ENCODE measurements at places on chromosomes 2 and 18.

- DNase-seq: no peak
Observed at GRCh38 chr18:3255611-3256165, 6.2 kb upstream of the MYL12B start.

DNA sequence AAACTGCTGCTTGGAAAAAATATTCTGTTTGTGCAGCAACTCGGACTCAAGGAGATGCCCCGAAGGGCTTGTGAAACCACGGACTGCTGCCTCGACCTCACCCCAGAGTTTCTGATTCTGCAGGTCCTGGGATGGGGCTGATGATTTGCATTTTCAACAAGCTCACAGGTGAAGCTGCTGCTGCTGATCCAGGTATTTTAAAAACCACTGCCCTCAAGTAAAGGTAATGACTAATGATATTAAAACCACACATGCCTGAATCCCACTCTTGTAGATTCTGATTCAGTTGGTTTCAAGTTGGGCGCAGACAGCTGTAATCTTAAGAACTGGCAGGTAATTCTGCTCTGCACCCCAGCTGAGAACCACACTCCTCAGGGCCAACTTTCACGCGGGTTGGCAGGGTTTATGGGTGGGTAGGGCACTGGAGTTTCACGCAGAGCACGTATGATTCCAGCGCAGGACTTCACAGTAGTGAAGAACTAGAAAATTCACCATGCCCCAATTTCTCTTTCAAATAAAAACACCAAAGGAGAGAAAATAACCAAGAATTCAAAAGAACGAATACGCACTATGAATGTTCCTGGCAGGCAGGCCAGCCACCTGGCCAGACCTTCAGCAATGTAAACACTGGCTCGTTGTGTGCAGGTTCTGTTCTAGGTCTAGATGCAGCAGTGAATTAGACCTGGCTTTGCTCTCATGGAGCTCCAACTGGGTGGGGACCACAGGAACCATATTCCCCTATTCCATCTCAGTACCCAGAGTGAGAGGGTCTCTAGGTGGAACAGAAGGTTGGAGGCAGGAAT, 74.6 kb upstream of the ZFP36L2 start:
- no peak for DNase-seq

- peak; percentile 79 for DNase-seq
Observed at GRCh38 chr2:112259509-112260294, 4.9 kb upstream of the ZC3H8 start.

- DNase-seq: peak; percentile 32
Observed at GRCh38 chr18:58639751-58640427, 11.0 kb upstream of the ALPK2 start.

- DNase-seq: peak; percentile 46
Observed at GRCh38 chr18:76412818-76413565, 82.0 kb downstream of the ZNF516 start.

DNA sequence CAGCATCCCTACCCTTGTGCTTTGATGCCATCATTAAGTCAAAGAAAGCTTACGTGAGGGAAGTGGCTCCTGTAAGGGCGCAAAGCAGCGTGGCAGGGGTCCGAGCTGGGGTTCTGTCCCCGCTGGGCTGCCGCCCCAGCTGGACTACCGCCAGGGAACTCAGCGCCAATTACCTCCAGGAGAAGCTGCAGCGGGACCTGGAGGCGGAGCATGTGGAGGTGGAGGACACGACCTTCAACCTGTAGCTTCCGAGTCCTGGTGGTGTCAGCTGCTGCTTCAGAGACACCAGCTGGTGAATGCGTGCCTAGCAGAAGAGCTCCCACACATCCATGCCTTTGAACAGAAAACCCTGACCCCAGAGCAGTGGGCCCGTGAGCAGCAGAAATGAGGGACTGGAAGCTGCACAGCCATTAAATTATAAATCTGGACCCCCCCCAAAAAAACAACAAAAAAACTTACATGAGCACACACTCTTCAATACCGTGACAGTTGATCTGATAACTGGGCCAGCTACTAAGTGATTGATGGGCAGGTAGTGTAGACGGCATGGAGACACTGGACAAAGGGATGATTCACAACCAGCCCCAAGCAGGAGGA, 20.1 kb upstream of the YES1 start:
- no peak for DNase-seq

DNA sequence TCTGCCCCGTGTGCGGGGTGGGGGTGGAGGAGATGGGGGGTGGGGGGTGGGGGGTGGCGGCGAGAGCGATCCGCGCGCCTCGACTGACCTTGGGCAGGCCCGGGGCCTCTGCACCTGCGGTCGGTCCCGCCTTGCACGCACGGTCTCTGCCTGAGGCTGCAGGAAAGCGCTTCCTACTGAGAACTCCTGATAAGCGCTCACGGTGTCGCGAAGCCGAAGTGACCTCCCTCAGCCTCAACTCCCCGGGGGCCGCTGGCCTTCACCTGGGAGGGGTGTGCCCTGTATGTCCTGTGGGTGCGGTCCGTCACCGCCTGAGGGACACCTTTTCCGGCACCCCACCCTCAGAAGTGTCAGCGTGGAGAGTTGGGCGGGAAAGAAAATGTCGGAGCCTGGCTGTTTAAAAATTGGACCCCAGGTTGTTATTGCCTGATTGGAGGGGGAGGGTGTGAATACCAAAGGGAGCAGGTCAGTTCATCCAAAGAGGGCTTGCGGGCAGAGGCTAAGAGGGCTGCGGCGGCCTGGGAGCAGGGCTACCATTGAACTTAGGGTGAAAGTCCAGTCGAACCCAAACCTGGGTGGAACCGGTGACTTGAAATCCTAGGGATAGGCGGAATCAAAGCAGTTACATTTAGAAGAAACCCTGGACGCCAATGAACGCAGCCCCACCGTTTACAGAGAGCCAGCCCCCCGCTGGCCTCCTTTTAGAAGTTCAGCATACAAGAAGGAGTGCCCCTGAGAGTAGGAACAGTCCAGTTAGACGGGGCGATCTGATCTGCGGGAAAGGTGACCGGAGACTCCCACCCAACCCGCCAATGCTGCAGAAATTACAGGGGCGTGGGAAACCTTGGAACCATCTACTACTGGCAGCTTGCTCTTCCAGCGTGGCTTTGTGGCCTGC, 1.2 kb downstream of the MAL start:
- DNase-seq: no peak

DNA sequence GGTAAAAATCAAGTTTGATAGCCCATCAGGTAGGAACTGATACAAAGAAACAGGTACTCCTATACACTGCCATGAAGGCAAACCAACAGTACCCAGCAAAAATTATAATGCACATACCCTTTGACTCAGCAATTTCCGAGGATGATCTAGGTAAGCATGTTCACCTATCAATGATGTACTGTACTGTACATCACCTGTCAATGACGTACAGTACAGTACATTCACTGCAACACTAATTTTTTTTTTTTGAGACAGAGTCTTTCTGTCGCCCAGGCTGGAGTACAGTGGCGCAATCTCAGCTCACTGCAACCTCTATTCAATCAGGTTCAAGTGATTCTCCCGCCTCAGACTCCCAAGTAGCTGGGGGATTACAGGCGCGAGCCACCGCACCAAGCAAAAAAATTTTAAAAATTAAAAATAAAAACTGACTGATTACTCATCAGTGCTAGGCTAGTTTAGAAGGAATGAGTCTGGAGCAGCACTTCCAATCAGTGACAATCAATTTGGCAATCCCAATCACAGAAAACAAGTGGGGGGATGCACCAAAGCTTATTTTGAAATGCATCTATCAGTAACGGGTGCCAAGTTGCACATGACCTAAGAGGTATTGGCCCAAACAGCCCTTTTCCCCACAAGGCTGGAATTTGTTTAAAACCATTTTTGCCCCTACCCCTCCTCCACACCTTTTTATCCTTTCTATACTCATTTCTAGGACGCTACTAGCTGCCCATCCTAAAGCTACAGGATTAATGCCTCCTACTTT, 8.2 kb downstream of the SRSF7 start:
- DNase-seq: no peak

DNA sequence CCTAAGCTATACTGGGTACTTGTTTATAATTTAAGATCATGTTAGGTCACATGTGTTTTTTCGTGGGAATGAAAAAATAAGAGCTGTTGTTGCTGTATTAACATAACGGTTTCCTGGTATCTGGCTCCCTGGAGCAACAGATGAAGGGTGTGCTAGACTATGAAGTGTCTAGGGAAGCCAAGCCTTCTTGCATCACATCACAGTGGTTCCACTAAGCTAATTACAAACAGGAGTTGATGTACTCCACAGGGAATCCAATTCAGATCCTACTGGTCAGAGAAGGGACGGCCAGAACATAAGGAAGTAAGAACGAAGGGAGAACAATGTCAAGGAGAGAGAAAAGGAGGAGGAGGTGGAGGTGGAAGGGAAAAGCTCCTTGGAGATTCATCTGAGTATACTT, 193.0 kb upstream of the CYP26B1 start:
- no peak for DNase-seq

DNA sequence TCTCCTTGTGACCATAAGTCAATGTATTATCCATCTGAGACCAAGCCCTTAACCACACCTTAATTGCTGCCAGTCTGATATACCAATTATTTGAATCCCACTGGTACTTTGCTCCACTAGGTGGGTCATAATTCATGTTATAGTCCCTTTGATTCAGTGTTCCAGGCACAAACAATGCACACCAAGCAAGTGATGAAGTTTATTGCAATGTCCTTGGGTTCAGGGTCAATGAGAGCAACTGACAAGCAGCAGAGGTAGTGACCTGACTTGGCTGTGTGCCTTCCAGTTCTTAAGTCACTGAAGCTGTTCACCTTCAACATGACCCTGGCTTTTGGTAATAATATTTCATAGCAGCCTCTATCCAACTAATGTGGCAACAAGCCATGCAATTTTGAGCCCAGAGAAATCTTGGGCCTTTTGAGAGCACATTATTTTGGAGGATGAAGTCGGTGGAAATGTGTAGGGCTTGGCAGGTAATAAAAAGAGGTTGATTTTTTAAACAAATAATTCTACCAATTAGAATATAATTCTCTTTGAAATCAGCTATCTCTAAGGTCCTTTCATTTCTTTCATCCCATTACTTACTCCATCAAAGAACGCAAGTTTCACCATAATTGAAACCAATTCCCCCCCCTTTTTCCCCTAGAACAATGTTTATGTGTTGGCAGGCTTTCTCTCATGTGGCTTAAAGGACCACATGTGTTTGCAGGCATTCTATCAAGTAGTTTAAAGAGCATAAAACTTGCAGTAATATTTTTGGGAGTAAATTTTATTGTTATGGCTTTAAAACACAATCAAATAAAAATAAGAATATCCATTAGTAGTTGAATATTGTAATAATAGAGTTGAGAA, 3.1 kb upstream of the CPO start:
- DNase-seq: no peak

- DNase-seq: no peak
Observed at GRCh38 chr2:187718092-187718491, 163.9 kb upstream of the TFPI start.

- no peak for DNase-seq
Observed at GRCh38 chr2:205034034-205034433, 488.8 kb downstream of the PARD3B start.

DNA sequence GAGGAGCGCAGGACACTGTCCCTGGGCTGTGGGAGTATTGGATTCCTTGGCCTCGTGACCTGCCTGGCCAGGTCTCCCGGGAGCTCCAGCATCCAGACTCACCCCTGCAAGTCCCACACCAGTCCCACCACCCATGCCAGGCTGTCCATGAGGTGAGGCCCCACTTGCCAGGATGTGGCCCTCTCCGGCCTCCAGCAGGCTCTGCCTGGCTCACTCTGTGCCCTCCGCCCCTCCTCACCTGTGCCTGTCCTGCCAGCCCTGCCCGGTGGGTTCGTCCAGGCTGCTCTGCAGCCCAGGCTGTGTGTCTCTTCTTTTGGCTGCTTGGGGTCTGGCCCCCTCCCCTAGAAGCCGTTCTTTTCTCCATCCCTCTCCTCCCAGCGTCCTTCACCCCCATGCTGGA, 436.8 kb upstream of the MYT1L start:
- DNase-seq: no peak

- no peak for DNase-seq
Observed at GRCh38 chr2:34738691-34739090, 1139.6 kb upstream of the FAM98A start.

GRCh38 chr18:58806826-58807714, 57.6 kb upstream of the ZNF532 start:
- DNase-seq: no peak

DNA sequence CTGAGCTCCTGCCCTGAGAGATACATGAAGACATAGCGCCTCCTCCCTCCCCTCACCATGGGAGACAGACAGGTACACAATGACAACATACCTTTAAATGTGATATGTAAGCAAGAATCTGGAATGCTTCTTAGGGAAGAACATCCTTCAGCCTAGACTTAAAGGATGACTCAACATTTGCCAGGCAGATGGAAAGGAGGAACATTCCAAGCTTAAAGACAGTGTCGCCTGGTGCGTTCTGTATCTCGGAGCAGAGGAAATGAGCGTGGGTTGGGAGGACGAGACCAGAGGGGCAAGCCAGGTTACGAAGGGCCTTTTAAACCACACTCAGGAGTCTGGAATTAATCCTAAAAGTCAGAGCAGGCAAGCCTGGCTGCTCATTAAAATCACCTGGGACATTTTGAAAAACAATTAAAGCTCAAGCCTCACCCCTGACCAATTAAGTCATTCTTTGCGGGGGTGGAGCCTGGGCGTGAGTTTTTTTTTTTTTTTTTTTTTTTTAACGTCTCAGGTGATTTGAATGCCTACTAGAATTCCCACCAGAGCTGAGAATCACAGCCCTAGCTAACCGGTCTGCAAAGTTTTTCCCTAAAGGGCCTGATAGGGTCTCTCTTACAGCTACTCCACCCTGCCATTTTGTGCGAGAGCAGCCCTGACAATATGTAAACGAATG, 131.2 kb upstream of the SEC11C start:
- DNase-seq: no peak

- no peak for DNase-seq
Observed at GRCh38 chr2:233058717-233059546, 1.2 kb upstream of the INPP5D start.

DNA sequence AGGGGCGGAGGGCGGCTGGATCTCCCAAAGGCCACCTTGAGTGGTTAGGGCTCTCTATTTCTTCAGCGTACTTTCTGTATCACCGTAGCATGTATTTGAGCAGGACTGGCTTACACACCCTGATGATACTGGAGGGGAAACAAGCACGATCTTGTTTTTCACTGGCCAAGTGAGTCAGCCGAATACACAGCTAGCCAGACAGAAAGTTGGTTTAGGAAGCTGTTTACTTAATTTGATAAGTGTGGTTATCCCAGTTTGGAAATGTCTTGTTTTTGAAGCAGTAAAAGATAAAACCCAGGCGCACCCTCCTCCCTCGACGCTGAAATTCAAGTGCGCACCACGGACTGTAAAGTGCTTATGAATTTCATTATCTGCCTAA, 582 bp downstream of the RIOK3 start:
- peak; percentile 43 for DNase-seq

- DNase-seq: no peak
Observed at GRCh38 chr2:215933151-215933550, 80.2 kb downstream of the MREG start.
